Fibroblast of villous mesenchyme (primary cell): ENCODE measurements at places on chromosomes 3 and 15. TPM values are rescaled to one million over a fixed set of nuclear protein-coding genes. Genes with fewer than 3 reads are reported as not detected.

Gene CLDN18
- total RNA-seq: not detected in 2 replicates

Gene TIMMDC1
- 44.8 and 58.7 TPM in 2 replicates for total RNA-seq

Gene NECTIN3
- 89.5 and 140 TPM in 2 replicates for total RNA-seq

Gene NCKIPSD
- 17.7 and 23.3 TPM in 2 replicates for total RNA-seq

Gene TEX9
- 2.9 and 3.9 TPM in 2 replicates for total RNA-seq

Gene KCNMB3
- total RNA-seq: 1.3 and 2.2 TPM in 2 replicates

Gene FGD5
- total RNA-seq: under 0.01 TPM in 1 of 2 replicates, not detected in the other

Gene SPPL2A
- total RNA-seq: 59.9 and 75.6 TPM in 2 replicates

- DNase-seq: no peak
Measured at GRCh38 chr15:92025706-92026270, 172.3 kb downstream of the SLCO3A1 start.

- DNase-seq: no peak
Measured at GRCh38 chr3:174614036-174614435, 245.1 kb upstream of the NAALADL2 start.

GRCh38 chr3:169603661-169604060 is 59.9 kb downstream of the MECOM start:
- DNase-seq: no peak

DNA sequence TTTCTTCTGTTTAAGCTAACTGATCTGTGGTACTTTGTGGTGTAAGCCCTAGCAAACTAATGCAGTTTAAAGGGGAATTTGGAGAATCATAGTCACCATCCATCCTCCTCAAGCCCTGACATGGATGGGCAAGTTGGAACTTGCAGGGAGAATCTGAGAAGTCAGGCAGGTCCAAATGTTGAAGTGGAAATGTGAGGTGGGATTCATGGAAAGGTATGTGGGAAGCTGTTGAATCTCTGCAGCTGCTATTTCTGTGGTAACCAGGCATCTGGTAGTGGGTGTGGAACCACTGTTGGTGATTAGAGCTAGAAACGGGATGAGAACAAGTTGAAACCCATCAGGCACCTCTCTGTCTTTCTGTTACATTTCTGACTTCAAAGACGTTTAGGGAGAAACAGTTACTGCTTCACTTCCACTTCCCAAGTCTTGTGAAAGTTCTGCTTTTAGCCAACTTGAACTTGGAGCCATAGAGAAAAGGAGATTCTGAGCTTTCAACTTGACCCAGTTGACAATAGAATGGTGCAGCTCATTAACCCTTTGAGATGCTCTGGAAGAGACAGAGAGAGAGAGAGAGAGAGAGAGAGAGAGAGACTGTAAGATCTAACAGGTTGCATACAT is 38.1 kb upstream of the NMNAT3 start:
- no peak for DNase-seq

- DNase-seq: no peak
Measured at GRCh38 chr3:64195789-64196188, 29.5 kb downstream of the PRICKLE2 start.

DNA sequence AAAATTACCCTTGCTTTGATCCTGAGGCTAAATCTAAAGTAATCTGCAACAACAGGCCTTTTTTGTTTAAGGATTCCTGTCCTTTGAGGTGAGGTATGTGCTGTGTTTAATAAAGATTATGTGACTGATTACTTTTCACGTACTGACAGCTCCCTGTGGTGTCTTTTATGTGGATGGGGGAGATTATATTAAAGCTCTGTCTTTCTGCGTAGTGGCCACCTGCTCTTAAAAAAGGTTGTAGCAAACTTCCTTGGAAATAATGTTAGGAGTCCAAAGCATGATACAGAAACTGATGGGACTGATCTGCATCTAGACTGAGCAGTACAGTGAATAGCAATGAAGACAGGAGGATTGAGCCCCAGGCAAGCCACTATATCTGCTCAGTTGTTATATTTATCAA is 453.0 kb upstream of the GOLIM4 start:
- DNase-seq: no peak

GRCh38 chr3:30629746-30630145 is 23.3 kb downstream of the TGFBR2 start:
- no peak for DNase-seq

GRCh38 chr3:37290551-37290950 is 116.2 kb upstream of the LRRFIP2 start:
- DNase-seq: peak; percentile 36

GRCh38 chr15:79171320-79172031 is 80.9 kb upstream of the RASGRF1 start:
- no peak for DNase-seq

DNA sequence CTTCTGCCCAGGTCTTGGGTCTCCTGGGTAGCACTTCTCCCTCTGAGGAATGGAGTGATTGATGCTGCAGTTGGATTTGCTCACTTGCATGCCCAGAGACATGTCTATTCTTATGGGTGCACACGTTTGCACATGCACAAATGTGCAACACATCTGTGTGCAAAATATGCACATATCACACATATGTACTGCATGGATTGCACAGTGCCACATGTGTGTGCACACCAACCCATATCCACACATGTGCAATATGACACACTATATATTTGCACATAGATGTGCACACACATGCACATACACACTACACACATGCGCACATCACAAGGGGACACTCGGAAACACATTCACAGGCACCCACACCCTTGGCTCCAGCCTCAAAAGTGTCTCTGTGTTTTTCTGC is 671 bp upstream of the SEMA3B start:
- DNase-seq: no peak

DNA sequence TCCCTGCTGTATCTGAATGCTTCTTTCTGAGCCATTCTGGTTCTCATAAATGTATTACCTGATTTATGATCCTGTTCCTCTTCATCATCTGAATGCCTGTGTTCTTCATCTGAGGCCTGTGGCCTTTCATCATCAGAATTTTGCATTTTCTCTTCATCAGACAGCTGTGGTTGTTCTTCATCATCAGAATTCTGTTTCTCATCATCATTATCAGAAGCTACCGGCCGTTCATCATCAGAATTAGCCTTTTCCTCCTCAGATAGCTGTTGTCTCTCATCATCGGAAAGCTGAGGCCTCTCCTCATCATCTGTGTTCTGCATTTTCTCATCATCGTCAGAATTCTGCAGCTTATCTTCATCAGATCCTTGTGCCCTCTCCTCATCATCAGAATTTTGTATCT is 5.9 kb downstream of the LEO1 start:
- DNase-seq: no peak

- DNase-seq: peak; percentile 78
Measured at GRCh38 chr3:126926684-126927400, 56.1 kb upstream of the PLXNA1 start.

- no peak for DNase-seq
Measured at GRCh38 chr3:46898321-46899150, 21.0 kb downstream of the PTH1R start.

GRCh38 chr3:196082619-196082971 is 705 bp upstream of the TFRC start:
- DNase-seq: peak; percentile 28

GRCh38 chr3:69181592-69182211 is 59.3 kb upstream of the LMOD3 start:
- peak; percentile 85 for DNase-seq

DNA sequence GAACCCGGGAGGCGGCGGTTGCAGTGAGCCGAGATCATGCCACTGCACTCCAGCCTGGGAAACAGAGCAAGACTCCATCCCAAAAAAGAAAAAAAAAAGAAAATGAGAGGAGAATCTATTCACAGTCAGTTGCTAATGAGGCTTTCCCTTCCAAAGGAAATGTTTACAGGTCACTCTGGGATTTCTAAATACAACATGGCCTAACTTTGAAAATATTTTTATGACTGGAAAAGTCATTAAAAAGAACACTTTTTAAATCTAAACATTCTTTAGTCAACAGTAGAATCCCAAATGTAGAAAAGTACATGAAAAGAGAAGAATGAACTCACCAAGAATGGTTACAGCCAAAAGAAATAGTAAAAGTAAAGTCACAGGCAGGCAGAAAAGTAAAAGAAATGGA is 78.6 kb downstream of the PLD1 start:
- peak; percentile 43 for DNase-seq
